ENCODE measurements at places on chromosomes 13 and 19. TPM values are rescaled to one million over a fixed set of nuclear protein-coding genes. Genes with fewer than 3 reads are reported as not detected.
A peak's percentile ranks its signal among the peaks of the same experiment; 100 is the strongest.

DNA sequence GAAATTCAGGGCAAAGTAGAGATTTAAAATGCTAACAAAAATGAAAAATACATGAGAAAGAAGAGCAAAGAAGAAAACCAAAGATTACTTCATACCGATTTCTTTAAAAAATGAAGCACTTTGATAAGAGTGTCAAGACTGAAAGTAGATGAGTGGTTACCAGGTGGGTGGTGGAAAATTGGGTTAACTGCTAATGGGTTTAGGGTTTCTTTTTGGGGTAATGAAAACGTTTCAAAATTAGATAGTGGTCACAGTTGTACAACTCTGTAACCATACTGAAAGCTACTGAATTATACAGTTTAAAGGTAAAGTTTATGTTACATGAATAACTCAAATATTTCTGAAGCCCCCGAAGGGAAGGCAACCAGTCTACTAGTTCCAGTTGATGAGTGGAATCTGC, 179.4 kb downstream of the NDFIP2 start:
- DNase-seq: no peak

The ARHGEF1 gene
- total RNA-seq: 13.2 TPM

- no peak for DNase-seq
These were observed 864.3 kb downstream of the SLITRK6 start for GRCh38 chr13:84934911-84935310.

GRCh38 chr19:5337708-5338655, 2.6 kb downstream of the PTPRS start:
- no peak for DNase-seq

The TEX29 gene
- total RNA-seq: 0.17 TPM

The FAM216B gene
- not detected for total RNA-seq

The C19orf38 gene
- total RNA-seq: 1.8 TPM

GRCh38 chr19:41753936-41754529, 1.3 kb upstream of the CEACAM6 start:
- DNase-seq: peak; percentile 53

GRCh38 chr13:34174671-34175145, 356.8 kb downstream of the RFC3 start:
- no peak for DNase-seq

The METTL21C gene
- 0.09 TPM for total RNA-seq

GRCh38 chr13:100536643-100537180, 51.9 kb downstream of the GGACT start:
- no peak for DNase-seq

- no peak for DNase-seq
These were observed 1006.5 kb downstream of the DIAPH3 start for GRCh38 chr13:59157181-59157580.

DNA sequence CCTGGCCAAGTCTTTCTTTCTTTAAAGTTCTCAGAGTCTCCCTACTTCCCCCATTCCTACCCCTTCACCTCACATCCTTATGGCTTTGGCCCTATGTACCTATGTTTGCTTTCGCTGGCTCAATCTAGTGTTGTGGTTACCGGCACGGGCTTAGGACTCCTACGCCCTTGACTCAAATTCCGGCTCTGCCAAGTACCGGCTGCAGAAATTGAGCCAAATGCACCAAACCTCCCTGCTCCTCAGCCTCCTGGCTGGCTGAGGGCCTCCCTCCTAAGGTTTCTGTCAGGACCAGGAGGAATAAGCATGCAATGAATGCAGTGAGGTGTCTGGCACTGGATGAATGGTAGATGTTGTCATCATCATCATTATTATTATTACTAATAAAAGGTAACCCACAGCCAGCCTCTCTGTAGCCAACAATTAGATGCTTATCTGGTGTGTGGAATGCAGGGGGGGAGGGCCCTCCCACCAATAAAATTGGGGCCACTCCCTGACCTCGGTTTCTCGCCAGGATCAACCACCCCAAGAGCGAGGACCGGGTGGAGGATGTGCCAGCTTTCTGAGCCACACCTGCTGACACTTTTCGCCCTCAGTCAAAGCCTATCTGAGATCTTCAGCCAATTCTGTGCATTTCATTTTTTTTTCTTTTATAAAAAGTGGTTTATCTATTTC, 20.7 kb downstream of the KLK5 start:
- DNase-seq: no peak

GRCh38 chr13:31043957-31044356, 111.5 kb downstream of the TEX26 start:
- DNase-seq: no peak

The CD177 gene
- 8.2 TPM for total RNA-seq

The NLRP7 gene
- total RNA-seq: not detected

The TUBB4A gene
- total RNA-seq: 0.25 TPM

- DNase-seq: no peak
These were observed 7.8 kb downstream of the LILRA5 start for GRCh38 chr19:54305141-54305540.

GRCh38 chr13:34608331-34608730, 333.7 kb upstream of the NBEA start:
- no peak for DNase-seq

The CALM3 gene
- total RNA-seq: 73.3 TPM

The KATNAL1 gene
- total RNA-seq: 12.8 TPM

GRCh38 chr19:32387701-32388392, 17.7 kb upstream of the DPY19L3 start:
- DNase-seq: no peak

DNA sequence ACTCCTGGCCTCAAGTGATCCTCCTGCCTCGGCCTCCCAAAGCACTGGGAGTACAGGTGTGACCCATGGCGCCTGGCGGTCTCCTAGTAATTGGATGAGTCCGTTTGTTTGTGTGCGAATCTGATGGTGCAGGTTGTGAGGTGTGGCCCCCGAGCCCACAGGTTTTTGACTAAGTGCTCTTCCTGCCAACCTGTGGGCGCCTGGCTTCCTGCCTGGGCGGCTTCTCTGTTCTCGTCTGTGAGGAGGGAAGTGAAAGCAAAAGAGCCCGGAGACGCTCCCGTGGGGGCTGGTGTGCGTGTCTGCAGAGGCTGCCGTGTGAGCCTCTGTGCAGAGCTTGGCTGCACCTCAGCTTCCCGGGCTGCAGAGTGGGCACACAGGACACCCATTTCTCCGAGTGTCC, 10.0 kb downstream of the ARHGAP45 start:
- no peak for DNase-seq

DNA sequence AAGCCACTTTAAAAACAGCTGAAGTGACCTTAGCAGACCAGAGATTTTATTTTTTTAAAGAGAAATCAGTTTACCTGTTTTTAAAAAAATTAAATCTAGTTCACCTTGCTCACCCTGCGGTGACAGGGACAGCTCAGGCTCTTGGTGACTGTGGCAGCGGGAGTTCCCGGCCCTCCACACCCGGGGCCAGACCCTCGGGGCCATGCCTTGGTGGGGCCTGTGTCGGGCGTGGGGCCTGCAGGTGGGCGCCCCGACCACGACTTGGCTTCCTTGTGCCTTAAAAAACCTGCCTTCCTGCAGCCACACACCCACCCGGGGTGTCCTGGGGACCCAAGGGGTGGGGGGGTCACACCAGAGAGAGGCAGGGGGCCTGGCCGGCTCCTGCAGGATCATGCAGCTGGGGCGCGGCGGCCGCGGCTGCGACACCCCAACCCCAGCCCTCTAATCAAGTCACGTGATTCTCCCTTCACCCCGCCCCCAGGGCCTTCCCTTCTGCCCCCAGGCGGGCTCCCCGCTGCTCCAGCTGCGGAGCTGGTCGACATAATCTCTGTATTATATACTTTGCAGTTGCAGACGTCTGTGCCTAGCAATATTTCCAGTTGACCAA, 10.8 kb downstream of the PLPPR3 start:
- DNase-seq: no peak

The CCDC70 gene
- not detected for total RNA-seq

DNA sequence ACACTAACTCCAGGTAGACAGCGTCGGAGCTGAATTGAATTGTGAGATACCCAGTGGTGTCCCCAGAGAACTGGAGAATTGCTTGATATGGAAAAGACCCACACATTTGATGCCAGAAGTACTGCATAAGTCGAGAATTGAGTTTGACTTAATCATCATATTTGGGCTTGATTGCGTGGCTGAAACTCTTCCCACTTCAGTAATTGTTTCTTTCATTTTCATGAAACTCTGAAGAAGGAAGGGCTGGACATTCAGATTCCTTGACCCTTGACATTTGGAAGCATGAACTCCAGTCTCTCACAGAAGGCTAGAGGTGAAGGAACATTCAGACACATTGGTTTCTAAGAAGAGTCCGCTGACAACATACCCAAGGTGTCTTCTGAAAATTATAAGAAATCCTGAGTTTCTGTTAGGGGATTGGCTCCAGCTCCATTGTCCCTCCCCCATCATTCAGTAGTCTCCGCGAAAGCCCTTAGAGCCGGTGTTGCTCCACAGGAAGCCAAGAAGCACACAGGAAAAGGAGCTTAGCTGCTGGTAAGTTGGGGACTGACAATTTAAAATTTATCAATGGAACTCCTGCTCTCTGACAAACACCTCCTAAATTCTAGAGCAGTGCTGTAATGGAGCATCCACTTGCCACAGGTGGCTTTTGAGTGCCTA, at the start of gene FPR2:
TSS of gene FPR2 (plus strand) at position 484 of the 660 bp plus-strand sequence. CDS start 7,479 bp downstream, outside the sequence.
- DNase-seq: no peak

GRCh38 chr19:54434873-54435214, 14.2 kb upstream of the LENG8 start:
- DNase-seq: no peak

- no peak for DNase-seq
These were observed 2.3 kb downstream of the PVR start for GRCh38 chr19:44646049-44646416.

DNA sequence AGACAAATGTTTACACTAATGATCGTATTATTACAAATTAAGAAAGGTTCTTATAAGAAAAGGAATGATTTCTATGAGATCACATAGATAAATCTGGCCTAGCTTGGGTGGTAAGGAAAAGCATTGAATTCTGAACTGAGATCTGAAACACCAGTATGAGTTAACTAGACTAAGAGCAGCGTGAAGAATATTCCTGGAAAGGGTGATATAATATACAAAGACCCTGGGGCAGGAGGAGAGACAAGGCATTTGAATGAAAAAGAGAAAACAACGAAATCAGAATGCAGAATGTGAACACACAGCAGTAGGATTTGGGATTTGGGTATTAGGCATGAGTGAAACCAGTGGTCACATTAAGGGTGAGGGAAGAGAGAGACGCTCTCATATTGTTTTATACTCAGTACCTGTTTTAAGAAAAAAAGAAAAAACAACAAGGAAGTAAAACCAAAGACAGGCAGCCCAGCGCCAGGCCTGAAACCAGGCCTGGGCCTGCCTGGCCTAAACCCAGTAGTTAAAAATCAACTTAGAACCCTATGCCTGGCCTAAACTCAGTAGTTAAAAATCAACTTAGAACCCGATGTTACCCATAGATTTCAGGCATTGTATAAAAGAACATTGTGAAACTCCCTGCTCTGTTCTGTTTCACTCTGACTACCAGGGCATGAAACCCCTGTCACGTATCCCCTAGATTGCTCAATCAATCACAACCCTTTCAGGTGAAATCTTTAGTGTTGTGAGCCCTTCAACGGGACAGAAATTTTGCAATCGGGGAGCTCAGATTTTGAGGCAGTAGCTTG, 287.1 kb downstream of the ITGBL1 start:
- DNase-seq: no peak

All from liver (tissue), 10 donors.